ENCODE measurements at places on chromosomes 2 and 18.

DNA sequence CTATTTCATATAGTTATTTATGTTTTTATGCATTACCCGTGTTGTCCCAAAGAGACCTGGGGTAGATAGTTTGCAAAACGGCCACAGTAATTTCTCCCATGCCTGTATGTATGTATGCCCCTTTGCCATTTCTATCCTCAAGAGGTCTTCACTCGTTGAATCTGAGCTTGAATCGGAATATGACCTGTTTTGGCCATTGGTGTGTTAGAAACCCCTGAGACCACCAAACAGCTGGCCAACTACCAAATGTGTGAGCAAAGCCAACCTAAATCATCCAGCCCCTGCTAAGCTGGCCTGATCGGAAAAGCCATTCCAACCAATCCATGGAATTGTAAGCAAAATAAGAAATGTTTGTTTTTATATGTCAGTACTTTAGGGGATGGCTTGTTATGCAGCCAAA is 23.4 kb upstream of the INO80C start:
- no peak for DNase-seq

- no peak for DNase-seq
Measured at GRCh38 chr2:216698895-216699294, 3.5 kb upstream of the IGFBP5 start.

DNA sequence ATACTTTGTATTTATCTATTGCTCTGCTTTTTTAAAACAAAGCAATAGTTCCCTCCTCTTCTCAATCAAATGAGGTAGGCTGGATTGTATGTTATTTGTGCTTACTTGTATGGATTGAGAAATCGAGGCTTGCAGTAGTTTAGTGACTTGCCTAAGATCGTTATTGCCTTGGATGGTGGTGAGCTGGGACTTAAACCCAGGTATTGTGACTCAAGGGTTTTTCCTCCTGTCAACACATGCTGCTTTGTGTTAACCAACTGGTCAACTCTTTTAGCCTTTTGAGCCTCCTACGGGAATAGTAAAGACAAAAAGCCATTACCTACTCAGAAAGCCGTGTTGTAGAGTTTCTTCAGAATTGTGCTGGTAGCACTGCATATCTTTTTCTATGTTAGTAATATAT is 95.2 kb upstream of the THUMPD2 start:
- no peak for DNase-seq

GRCh38 chr2:64635976-64636911 is 17.5 kb downstream of the SERTAD2 start:
- no peak for DNase-seq

- no peak for DNase-seq
Measured at GRCh38 chr18:23235860-23236259, 100.6 kb downstream of the CABLES1 start.
